ENCODE measurements at places on chromosomes 1 and 21.

GRCh38 chr1:10253755-10254154 is 43.4 kb downstream of the KIF1B start:
- peak; percentile 29 for DNase-seq

- DNase-seq, result no peak
These were observed 162.2 kb downstream of the PLXNA2 start for GRCh38 chr1:208081972-208082371.

DNA sequence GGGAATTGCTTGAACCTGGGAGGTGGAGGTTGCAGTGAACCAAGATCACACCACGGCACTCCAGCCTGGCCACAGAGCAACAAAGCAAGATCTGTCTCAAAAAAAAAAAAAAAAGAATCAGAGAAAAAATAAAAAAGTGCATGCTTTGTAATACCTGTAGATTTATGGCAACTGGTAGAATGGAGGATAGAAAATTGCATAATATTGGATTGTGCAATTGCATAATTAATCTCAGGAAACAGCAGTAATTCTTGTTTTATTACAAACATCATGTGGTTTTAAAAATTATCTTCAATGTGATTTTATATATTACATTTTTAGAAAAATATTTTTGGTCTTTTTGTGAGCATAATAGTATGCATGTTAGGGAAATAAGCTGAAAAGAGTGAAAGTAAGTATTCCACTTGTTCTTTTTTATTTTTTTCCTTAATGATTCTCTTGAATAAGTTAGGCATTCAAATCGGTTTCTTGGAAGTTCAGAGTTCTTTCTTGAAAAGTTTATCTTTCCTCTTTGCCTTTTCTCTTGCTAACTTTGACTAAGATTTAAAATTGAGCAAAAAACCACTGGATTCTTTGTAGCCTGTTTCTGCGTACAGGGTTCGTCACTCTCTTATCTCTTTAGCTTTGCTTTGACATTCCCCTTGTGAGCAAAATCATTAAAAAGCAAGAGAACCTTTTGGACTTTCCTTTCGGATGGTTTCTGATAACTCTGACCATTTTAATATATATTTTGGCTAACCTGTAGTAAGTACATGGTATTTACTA is 127.5 kb upstream of the ADAMTS5 start:
- no peak for DNase-seq

DNA sequence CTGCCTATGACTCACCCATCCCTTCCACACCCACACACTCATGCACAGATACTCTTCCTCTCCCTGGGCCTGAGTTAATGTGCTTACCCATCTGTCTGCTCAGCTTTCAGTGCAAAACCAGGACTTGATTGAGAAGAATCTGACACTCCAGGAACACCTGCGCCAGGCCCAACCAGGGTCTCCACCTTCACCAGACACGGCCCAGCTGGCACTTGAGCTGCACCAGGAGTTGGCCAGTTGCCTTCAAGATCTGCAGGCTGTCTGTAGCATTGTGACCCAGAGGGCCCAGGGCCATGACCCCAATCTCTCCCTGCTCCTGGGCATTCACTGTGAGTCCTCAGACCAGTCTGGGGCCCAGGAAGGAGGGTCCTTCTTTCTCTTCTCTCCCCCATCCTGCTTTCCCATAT is 3.5 kb upstream of the SH3BGRL3 start:
- no peak for DNase-seq

GRCh38 chr1:248165186-248165585 is 9.4 kb upstream of the OR2M2 start:
- no peak for DNase-seq

GRCh38 chr1:222042120-222042519 is 300.2 kb upstream of the DUSP10 start:
- no peak for DNase-seq

DNA sequence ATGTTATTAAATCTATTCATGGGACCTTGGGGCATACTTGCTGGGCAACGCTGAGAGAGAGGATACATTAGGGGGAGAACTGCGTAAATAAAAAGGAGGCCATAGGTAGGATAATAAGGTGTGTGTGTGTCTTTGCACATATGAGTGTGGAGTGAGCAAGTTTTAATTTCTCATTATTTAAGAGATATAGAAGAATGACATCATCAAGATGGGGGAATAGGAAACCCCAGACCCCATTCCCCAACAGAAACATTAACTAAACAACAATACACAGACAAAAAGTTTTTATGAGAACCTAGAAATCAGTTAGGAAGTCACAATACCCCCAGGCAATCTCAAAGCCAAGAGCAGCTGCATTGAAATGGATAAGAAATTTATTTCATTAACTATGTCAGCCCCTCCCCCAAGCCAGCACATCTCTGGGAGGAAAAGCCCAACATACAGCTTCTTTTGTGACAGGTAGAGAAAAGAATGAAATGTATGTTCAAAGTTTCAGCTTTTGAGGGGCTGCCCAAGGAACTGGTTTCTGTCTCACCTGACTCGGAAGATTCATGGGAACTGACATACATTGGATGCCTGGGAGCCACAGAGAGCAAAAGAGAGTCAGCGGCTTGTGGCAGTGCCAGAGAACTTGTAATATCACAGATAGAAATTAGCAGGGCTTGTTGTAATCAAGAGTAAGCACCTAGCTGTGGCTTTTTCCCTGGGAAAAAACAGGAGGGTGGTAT is 234.3 kb upstream of the NFIA start:
- no peak for DNase-seq

GRCh38 chr1:119364640-119365039 is 3.9 kb upstream of the HAO2 start:
- DNase-seq, result no peak

DNA sequence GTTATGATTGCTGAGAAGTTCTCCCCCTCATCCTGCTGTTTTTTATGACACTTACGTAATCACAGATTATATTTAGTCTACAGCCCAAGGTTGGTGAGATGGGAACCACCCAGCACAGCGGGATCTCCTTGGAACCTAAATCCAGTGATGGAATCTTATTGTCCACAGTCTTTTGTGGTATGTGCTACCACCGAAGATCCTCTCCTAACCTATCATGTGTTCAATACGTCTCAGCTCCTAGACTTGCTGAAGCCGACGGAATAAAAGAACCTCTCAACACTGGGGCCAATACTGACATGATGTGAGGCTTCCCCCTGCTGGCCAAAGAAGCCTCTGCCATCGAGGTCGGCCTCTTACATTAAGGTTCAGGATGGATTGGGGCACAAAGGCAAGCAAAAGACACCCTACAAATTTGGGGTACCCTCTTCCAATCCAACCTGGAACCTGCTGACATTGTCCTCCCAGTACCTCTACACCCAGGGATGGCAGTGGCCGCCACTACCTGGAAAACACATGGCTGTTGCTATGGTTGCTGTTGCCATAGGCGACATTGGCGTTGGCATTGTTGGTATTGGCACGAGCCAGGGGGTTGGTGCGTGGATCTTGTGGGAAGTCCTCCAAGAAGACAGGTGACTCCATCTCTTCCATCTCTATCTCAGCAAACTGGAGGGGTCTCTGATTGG is 19.4 kb upstream of the KIF21B start:
- DNase-seq, result peak; percentile 17

GRCh38 chr1:54767526-54767925 is 3.2 kb upstream of the PARS2 start:
- no peak for DNase-seq

DNA sequence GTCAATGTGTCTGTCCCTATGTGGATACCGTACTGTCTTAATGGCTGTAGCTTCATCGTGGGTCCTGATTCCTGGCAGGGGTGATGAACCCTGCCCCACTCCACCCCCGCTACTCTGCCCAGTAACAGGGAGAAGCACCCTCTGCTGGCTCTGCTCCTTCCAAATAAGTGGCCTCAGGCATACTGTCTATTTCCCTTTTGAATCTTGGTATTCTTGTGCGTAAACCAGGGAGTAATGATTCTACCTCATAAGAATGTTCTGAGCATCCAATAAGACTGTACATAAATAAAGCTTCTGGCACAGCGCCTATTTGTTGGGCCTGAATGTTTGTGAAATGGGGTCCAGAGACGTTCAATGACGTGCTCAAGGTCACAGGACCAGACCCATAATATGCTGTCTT is 35.2 kb upstream of the CTPS1 start:
- DNase-seq, result no peak

DNA sequence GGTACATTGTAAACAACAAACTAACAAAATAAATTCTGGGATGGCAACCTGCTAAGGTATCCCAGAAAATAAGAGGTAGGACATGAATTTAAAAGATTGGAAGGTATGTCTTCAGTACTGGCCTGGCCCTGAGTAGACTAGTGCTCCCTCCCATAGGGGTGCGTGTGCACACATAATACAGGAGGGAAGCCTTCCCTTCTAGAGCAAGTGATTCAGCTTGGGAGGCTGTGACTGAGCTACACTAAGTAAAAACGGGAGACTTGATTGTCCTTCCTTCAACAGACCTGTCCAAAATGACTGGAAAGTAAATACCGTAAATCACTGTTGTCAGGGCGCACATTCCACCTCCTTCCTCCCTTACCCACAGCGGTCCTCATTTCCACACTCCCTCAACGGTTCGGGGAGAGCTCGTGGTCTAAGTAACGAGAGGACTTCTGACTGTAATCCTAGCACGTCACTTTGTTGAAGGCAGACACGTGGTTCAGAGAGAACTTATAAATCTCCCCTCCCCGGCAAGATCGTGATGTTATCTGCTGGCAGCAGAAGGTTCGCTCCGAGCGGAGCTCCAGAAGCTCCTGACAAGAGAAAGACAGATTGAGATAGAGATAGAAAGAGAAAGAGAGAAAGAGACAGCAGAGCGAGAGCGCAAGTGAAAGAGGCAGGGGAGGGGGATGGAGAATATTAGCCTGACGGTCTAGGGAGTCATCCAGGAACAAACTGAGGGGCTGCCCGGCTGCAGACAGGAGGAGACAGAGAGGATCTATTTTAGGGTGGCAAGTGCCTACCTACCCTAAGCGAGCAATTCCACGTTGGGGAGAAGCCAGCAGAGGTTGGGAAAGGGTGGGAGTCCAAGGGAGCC is at the start of gene TGFB2:
Gene TGFB2 (plus strand): TSS at position 523 of the 859 bp plus-strand sequence. CDS start 1,366 bp downstream, outside the sequence.
- peak; percentile 23 for DNase-seq

DNA sequence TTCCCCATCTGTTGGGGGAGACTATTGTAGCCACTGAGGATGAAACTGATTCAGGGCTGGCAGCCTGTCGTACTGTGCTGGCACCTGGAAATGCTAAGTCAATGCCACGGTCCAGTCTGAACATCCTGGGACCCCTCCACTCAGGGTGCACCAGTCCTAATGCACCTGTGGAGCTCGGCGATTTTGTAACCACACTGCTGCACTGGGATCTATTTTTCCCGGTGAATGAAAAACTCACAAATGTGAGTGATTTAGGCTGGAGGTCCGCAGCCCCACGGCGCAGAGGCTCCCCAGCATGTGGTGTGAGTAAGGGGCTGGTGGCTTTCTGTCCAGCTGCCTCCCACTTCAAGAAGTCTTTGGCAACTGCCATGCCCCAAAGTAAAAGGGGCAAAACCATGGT is 35.5 kb downstream of the SETD4 start:
- DNase-seq, result no peak

- no peak for DNase-seq
These were observed 120.8 kb downstream of the GABPA start for GRCh38 chr21:25855576-25855975.

DNA sequence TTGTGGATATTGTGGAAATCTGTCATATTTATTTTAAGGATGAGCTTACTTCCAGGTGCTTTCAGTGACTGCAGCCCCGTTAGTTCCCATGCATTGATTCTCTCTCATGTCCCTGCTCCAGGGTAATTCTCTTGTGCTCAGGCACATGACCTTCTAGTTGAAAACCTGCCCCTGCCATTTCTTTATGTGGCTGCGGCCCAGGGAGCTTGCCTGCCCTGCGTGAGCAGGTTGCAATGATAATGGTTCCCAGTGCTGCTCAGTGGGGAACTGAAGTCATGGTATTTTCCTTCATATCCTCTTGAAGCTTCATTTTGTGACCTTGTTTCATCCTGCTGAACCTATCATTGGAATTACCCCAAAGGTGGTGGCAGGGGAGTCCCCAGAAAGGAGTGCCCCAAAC is 229.8 kb downstream of the DISC1 start:
- DNase-seq, result no peak

DNA sequence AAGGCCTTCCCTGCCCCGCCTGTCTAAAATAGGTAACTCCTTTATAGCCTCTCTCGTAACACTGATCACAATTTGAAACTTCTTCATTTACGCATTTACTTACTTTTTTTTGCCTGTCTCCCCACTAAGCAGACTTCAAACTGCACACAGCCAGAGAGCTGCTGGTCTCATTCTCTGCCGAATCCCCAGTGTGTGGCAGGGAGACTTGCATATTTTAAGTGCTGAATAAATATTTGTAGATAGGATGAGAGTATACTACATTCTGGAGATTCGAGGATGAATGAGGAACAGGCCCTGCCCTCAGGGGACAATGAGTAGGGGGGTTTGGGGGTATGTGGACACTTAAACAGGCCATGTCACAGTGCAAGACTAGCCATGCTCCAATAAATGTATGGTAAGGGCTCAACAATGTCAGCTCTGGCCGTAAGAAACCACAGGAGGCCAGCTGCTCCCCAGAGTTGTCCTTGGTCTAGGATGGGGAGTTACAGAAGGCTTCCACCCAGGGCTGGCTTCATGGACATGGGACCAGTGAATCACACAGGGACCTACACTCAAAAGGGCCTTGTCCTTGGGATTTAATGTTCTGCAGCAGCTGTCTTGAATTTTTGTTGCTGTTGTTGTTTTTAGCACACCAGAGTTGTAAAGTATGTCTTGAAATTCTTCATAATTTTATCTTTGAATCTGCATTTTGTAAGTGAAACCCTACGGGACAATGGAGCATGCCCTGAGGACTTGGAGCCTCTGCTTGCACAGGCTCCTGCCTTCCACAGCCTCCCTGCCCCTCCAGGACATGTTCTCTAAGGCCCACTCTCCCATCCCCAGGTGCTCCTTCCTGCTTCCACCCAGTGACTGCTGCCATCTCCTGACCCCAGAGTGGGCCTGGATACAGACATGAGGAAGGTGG is 8.5 kb downstream of the DIO1 start:
- no peak for DNase-seq

DNA sequence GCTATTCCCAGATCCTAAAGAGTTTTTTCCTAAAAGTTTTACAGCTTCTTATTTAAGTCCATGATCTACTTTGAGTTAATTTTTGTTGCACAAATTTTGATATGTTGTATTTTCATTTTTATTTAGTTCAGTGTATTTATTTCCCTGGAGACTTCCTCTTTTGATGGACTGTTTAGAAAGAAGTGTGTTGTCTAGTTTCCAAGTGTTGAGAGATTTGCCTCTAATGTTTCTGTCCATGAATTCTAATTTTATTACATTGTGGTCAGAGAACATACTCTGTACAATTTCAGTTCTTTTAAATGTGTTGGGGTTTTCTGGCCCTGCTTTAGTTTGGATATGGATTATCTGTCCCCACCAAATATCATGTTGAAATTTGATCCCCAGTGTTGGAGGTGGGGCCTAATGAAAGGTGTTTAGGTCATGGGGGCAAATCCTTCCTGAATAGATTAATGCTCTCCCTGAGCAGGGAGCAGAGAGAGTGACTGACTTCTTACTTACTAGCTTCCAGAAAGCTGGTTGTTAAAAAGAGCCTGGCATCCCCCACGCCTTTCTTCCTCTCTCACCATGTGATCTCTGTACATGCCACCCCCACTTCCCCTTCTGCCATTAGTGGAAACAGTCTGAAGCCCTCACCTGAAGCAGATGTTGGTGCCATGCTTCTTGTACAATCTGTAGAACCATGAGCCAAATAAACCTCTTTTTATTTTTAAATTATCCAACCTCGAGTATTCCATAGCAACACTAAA is 4.6 kb downstream of the CHD1L start:
- DNase-seq, result peak; percentile 45
